ENCODE measurements at places on chromosomes 1 and 21.

- no peak for DNase-seq
- H3K4me3 ChIP-seq = peak overlapping the region; percentile 85
- no peak overlapping the region for H3K27ac ChIP-seq
- peaks cover 59% of the 10 kb centered on the region for H3K4me1 ChIP-seq
These were observed 4.0 kb downstream of the H3-3A start for GRCh38 chr1:226066415-226067078.

GRCh38 chr1:37166005-37166404 lies 131.7 kb upstream of the GRIK3 start:
- peaks cover 19% of the 10 kb centered on the region for H3K27me3 ChIP-seq
- H3K27ac ChIP-seq = no peak overlapping the region
- no peaks in the 10 kb centered on the region for H3K4me1 ChIP-seq
- peaks cover 2% of the 10 kb centered on the region for H3K36me3 ChIP-seq
- no peak overlapping the region for H3K4me3 ChIP-seq

DNA sequence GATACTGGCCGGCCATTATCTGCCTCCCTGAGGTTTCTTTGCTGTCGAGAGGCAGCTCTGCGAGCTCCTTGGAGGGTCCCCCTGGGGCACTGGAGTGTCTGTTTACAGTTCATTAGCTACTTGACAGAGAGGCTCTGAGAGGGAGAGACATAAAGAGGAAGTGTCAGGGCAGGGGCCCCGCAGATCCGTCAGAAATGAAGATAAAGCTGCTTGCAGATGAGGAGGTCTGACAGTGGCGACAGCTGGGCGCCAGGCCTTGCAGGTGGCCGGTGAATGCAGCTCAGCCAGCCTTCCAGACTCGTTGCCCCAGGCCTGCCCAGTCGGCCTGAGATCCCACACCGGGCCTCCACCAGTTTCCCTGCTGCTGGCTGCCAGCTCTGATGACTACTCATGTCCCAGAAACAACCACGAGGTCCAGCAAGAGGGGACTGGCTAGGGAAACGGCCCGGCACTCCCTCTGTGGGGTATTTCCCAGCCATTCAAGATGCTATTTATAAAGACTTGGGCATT lies 84.7 kb downstream of the DISP3 start:
- DNase-seq = no peak
- H3K27me3 ChIP-seq = peaks cover 31% of the 10 kb centered on the region
- H3K4me3 ChIP-seq = no peak overlapping the region
- peaks cover 4% of the 10 kb centered on the region for H3K4me1 ChIP-seq

DNA sequence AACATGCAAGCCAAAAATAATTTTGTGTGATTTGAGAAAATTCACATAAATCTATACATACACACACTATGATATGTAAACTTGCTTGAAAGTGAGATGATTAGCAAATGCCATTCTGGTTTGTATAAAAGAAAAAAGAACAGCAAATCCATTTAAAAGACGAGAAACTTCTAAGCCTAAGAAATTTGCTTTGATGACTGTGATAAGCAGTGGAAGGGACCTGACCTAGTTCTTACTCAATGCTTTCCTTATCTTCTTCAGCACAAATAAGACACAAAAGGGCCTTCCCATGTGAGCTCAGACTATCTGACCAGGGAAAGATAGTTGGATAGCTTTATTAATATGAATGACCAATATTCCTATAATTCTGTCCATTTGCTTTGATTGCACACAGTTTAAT lies 25.3 kb upstream of the NMNAT2 start:
- no peak overlapping the region for H3K27ac ChIP-seq
- DNase-seq = no peak
- no peaks in the 10 kb centered on the region for H3K4me1 ChIP-seq
- H3K4me3 ChIP-seq = no peak overlapping the region
- no peaks in the 10 kb centered on the region for H3K36me3 ChIP-seq
- no peaks in the 10 kb centered on the region for H3K27me3 ChIP-seq

GRCh38 chr1:66809736-66810326 lies 8.8 kb upstream of the INSL5 start:
- H3K27me3 ChIP-seq = no peaks in the 10 kb centered on the region
- no peak overlapping the region for H3K4me3 ChIP-seq
- DNase-seq = no peak
- no peak overlapping the region for H3K27ac ChIP-seq
- no peaks in the 10 kb centered on the region for H3K4me1 ChIP-seq

DNA sequence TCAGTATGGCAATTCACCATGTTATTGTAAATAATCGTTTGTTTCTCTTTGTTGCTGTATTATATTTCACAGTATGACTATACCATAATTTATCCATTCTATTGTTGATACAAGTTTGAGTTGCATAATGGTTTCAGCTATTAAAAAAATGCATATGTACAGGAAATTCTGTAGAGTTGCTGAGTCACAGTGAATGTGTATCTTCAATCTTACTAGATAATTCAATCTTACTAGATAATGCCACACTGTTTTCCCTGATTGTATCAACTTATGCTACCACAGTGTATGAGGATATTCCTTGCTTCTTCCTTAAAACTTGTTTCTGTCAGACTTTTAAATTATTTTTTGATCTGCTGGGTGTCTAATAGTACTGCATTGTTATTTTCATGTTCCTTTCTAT lies 3.5 kb upstream of the COA6 start:
- H3K4me3 ChIP-seq = no peak overlapping the region
- peaks cover 20% of the 10 kb centered on the region for H3K4me1 ChIP-seq
- no peak overlapping the region for H3K27ac ChIP-seq
- no peak for DNase-seq
- no peaks in the 10 kb centered on the region for H3K27me3 ChIP-seq

- peaks cover 3% of the 10 kb centered on the region for H3K4me1 ChIP-seq
- peaks cover 9% of the 10 kb centered on the region for H3K27me3 ChIP-seq
- DNase-seq = no peak
- no peaks in the 10 kb centered on the region for H3K36me3 ChIP-seq
These were observed 58.2 kb downstream of the WLS start for GRCh38 chr1:68173936-68174737.

GRCh38 chr1:55547405-55547804 lies 332.2 kb upstream of the USP24 start:
- DNase-seq = no peak
- peaks cover 19% of the 10 kb centered on the region for H3K27me3 ChIP-seq
- no peaks in the 10 kb centered on the region for H3K4me1 ChIP-seq
- H3K36me3 ChIP-seq = no peaks in the 10 kb centered on the region

DNA sequence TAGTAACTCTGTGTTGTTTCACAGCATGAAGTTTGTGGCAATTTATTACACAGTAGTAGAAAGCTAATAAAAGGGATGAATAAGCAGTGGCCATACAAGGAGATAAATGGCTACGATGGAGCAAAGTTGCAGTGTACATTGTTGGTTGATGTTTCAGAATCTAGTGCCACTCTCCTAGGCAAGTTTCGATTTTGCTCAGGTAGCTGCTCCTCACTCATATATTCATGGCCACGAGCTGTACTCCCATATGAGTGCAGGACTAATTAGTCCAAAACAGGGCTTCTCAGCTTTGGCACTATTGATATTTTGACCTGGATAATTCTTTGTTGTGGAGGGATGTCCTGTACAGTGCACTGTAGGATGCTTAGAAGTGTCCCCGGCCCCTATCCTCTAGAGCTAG lies 30.0 kb upstream of the ATP1A1 start:
- H3K36me3 ChIP-seq = no peaks in the 10 kb centered on the region
- no peak overlapping the region for H3K27ac ChIP-seq
- H3K27me3 ChIP-seq = no peaks in the 10 kb centered on the region

DNA sequence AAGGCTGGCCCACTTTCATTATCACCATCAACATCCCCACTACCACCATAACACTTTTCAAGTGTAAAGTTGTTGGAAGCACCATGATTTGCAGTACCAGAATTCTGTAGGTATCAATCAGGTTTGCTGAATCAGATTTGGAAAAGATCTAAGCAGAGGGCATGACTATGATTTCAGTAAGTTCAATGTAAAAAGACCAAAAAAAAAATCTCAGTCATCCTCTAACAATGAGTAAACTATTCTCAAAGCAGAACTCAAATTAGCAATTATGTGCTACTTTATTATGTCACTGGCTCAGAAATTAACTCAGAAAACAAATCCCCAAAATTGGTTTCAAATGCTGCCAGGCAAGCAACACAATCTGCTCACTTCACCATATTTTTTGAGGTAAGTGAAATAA lies 187.8 kb upstream of the HP1BP3 start:
- H3K36me3 ChIP-seq = peaks cover 5% of the 10 kb centered on the region
- no peak overlapping the region for H3K27ac ChIP-seq
- H3K4me3 ChIP-seq = no peak overlapping the region

DNA sequence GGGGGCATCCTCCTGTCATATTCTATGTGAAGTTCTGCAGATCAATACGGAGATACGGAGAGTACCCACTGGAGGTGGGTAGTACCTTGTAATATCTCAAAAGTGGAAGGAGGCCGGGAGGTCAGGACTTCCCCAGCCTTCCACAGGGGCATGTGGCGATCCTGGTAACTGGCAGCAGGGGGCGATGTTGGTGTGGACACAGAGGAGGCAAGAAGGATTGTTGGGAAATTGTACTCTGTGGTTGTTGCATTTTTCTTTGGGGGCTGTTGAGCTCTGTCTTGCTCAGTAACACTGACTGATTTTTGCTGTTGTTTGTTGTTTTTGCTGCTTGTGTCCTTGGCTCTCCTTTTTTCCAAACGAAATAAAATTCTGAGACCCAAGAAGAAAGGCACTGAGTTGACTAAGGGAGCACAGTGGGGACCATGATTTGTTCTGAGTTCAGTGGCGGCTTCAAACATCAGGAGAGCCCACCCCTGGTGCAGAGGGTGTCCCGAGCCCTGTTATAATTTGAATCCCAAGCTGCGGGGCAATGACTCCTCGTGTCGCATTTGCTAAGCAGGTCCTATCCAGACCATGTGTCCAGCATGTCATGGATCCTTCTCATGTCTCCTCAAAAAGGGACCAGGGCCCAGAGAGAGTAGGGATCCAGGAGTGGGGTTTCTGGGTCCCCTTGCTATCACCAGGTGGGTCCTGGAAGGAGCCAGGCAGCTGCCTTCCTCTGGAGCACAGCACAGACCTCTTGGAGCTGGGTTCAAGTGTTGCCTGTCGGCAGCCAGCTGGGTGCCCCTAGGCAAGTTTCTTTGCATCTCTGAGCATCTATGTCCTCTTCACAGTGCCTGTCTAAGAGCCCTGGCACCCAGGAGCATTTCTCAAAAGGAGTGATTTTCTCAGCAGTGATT lies 22.8 kb downstream of the LHX4 start:
- H3K27ac ChIP-seq = no peak overlapping the region
- H3K27me3 ChIP-seq = peaks cover 48% of the 10 kb centered on the region
- DNase-seq = peak; percentile 71

DNA sequence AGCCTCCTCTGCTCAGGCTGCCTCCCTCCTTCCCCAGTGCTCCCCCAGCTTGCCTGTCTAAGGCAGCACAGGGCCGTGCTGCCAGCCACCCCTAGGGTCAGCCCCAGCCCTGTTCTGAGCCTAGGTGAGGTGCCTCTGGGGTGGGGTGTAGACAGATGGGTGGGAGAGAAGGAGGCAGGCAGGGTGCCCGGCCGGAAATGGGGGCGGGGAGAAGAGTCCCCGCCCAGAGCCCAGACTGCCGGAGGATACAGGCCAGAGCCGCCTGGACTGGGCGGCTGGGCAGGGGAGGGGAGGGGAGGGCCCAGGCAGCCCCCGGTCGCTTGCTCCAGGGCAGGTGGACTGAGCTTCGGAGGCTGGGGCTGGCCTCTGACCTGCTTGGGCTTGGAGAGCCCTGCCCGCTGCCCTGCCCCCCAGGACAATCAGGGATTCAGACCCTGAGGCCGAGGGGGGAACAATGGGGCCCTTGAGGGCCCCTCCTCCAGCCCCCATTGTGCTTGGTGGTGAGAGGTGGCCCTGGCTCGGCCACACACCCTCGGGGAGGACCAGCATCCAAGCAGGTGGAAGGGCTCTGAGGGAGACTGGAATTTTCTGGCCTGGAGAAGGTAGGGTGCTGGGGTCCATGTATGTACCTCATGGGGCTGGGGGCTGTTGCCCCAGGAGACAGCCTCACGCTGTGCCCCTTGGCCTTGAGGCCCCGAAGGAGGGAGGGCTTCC lies at the start of gene GJC2:
Gene GJC2 (plus strand): TSS at position 525 of the 714 bp plus-strand sequence. CDS start 7,829 bp downstream, outside the sequence.
- no peaks in the 10 kb centered on the region for H3K27me3 ChIP-seq
- no peaks in the 10 kb centered on the region for H3K36me3 ChIP-seq
- no peak within 1 kb of the TSS for H3K4me3 ChIP-seq

- DNase-seq = no peak
- peak overlapping the region; percentile 87 for H3K27ac ChIP-seq
- H3K36me3 ChIP-seq = peaks cover 2% of the 10 kb centered on the region
- H3K27me3 ChIP-seq = peaks cover 8% of the 10 kb centered on the region
- peaks cover 31% of the 10 kb centered on the region for H3K4me1 ChIP-seq
- peak overlapping the region; percentile 20 for H3K4me3 ChIP-seq
These were observed 15.9 kb downstream of the SLC27A3 start for GRCh38 chr1:153790966-153791647.

- peaks cover 28% of the 10 kb centered on the region for H3K4me1 ChIP-seq
- peak overlapping the region; percentile 80 for H3K4me3 ChIP-seq
- peak overlapping the region; percentile 67 for H3K27ac ChIP-seq
- H3K27me3 ChIP-seq = no peaks in the 10 kb centered on the region
These were observed 598 bp upstream of the ADIPOR1 start for GRCh38 chr1:202958544-202959275.

DNA sequence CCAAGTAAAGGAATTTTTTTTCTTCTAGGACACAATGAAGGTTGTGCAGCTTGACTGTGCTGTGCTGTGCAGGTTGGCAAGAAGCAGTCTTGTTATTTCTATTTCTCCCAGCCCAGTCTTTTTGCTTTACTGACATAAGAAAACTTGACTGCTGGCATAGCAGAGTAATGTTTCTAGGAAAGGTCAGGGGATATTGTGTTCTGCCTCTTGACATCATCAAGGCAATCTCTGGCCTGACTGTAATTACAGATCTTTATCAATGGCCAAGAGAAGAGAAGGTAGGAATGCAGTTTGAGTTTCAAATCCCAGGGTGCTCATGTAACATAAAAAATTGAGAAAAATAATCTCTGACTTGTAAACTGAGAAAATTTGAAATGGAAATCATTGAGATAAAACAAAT lies 226.3 kb upstream of the ADGRL4 start:
- no peak for DNase-seq
- no peak overlapping the region for H3K4me3 ChIP-seq
- no peaks in the 10 kb centered on the region for H3K27me3 ChIP-seq
- H3K4me1 ChIP-seq = no peaks in the 10 kb centered on the region

All from activated naive CD8-positive, alpha-beta T cell treated with anti-CD3 and anti-CD28 coated beads for 36 hours (primary cell).